CD8-positive, alpha-beta memory T cell (primary cell): ENCODE measurements at places on chromosomes 5 and 9.

- DNase-seq: no peak
Measured at GRCh38 chr5:159206368-159206767, 3.0 kb downstream of the RNF145 start.

DNA sequence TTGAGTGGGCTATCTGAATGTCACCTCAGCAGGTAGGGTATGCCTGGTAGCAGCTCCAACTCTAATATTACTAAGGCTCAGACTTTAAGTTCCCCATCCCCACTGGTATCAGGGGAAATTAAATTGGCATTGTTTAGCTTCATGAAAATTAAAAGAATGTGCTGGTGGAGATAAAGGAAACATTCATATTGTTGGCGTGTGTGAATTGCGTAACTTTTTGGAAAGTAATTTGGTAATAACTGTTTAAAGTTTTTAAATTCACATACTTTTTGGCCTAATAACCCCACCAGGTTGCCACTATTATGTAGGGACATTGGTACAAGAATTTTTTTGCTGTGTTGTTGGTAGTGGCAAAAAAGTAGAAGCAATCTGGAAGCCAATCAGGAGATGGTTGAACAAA, 29.4 kb downstream of the TNPO1 start:
- DNase-seq: no peak

GRCh38 chr5:138662599-138662998, 87.4 kb upstream of the HSPA9 start:
- DNase-seq: no peak

- DNase-seq: no peak
Measured at GRCh38 chr5:43117092-43117491, 3.6 kb upstream of the ZNF131 start.

- DNase-seq: no peak
Measured at GRCh38 chr9:32045513-32045912, 338.9 kb upstream of the ACO1 start.

DNA sequence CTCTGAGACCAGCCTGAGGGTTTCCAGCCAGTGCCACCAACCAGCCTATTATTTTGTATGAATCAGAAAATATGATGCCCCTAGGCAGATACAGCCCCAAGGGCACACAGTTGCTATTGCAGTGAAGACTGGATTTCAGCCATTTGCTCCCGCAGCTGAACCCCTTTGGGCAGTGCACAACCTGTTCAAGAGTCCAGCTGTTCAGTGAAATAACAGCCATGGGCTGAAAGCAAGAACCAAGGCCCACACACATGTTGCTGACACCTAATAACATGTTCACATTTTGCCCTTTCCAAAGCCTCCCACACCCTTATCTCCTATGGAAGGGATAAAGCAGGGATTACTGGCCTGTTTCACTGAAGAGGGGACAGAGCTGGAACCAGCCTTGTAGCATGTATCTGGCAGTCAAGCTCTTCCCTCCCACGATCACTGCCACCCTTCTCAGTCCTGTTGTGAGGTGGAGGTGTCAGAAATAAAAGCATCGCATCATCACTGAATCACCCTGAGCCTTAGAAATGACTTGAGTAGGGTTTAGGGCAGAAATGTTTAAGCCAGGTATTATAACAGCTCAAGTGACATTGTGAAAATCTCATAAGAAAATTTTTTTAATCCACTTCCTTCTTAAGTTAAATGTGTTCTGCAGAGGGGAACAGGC, 137.1 kb upstream of the FSTL4 start:
- DNase-seq: no peak

DNA sequence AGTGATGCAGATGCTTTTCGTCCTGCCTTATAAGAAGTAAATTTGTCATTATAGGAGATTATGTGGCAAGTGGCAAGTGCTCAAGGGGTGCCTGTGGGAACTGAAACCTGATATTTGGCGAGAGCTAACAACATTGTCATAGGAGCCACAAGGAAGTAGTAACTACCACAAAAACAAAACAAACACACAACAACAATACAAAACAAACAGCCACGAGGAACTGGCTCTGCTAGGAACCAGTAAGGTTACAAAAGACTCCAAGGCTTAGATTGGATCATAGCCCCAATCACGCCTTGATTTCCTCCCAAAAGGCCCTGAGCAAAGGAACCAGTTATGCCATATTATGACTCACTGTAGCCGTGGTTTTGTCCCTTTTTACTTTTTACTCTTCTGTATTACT, 1045.2 kb downstream of the CDH12 start:
- DNase-seq: no peak

DNA sequence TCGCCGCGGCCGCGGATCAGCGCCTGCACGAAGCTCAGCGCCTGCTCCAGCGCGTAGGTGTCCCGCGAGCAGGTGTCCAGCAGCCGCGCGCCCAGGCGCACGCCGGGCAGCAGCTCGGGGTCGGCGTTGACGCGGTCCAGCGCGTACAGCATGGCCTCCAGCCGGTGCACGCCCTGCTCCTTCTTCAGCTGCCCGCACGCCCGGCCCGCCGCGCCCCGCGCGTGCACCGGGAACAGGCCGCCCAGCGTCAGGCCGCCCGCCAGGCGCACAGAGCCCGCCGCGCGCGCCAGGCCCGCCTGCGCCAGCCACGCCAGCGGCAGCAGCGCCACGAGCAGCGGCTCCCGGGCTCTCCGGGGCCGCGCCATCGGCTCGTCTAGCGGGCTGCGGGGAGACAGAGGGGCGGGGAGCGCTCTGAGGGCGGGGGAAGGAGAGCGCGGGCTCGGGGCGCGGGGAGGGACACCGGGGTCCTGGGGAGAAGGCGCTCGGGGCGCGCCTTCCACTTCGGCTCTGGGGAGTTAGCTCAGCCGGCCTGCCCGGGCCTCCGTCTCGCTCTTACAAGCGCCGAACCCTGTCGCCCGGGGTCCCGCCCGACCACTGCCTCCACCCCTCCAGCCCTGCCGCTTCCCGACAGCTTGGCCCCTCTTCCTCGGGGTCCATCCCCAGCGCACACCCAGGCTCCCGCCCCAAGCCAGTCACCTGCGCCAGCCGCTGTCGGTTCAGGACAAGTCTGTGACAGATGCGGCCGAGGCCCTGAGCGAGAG, at the start of gene GRM6:
Gene GRM6, minus strand, starts transcription at position 741 of the 761 bp plus-strand sequence. Its CDS starts 376 bp downstream, at position 365.
- no peak for DNase-seq

DNA sequence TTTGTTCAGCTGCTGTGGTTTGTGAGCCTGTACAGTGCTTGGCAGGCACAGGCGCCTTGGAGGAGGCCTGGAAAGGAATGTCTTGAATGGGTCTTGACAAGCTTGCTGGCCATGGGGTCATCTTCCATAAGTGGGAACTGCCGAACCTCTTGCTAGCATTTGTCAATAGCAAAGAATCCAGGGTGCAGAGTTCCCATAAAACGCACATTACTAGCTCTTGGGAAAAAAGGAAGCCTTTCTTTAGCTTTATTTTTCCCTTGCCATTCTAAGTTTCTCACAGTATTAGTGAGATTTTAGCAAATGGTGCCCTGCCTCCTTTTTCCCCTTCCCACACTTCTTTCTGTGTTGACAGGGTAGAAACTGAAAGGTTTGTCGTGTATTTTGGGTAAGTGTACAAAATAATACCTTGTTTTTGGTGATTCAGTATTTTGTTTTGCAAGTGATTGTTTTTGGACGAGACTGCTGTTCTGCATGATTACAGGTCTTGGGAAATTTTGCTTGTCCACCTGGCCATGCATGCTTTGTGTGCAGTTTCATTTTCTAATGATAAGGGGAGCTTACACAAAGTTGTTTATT, 82.0 kb downstream of the ADGRV1 start:
- no peak for DNase-seq

DNA sequence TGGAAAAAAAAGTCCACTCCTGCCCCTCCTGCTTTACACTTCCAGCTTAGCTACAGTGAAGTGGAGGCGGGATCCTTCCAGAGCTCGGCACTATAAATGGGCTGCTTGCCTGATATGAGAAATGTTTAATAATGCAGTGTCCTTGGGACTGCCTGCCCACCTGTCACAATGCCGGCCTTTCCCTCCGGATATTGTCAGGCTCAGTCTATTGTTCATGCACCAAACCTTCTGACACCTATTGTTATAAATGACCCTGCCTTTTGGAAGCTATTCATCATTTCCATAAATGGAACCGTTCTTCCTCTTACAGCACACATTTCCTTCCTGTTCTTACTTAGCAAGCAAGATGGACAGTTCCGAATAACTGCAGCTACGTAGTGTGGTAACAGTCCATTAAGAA, 146.3 kb downstream of the DMAC1 start:
- no peak for DNase-seq

DNA sequence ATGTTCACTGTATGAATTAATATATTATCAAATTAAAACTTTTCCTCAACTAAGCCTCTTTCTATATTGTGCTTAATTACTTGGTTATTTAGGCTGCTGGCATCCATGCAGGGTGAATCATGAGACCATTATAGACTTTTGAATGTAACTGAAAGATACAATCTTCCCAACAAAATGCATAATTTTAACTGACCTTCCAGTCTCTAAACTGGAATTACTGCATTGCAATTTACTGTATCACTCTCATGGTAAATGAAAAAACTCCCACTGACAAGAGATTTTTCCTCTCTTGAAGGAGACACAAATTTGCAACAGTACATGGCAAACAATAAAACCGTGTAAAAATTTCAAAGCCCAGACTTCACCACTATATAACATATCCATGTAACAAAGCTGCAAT, 349.5 kb downstream of the DRD1 start:
- DNase-seq: no peak

DNA sequence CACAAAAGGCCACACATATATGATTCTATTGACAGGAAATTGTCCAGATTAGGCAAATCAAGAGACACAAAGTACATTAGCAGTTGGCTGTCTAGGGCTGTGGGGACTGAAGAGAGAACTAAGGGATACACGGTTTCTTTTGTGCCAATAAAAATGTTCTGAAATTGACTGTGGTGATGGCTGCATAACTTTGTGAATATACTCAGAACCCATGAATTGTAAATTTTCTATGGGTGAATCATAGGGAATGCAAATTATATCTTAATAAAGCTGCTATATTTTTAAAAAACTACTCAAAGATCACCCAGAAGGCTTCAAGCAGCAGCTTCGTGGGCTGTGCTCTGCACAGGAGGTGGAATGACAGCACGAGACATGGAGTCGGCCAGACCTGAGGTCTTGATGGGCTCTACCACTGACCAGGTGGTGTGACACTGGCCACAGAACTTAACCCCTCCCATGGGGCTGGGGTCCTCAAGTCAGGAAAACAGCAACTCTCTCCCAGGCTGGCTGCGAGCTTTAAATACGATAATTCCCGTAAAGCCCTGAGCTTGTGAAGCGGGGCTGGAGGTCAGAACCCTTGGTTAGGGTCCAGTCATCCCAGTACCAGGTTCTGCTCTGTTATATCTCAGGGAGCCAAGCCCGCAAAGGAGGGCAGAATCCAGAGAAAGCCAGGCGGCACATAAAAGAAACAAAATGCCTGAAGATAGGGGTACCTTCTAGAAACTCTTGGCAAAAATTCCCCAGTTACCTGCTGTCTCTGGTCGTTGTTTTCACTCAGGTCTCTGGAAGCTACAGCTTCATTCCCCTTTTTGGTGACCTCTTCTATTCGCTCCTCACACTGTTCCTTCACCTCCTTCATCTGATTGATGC, 59.1 kb downstream of the GOLM1 start:
- no peak for DNase-seq
